Fibroblast of skin of left biceps (primary cell): ENCODE measurements at places on chromosomes 12 and 14.

DNA sequence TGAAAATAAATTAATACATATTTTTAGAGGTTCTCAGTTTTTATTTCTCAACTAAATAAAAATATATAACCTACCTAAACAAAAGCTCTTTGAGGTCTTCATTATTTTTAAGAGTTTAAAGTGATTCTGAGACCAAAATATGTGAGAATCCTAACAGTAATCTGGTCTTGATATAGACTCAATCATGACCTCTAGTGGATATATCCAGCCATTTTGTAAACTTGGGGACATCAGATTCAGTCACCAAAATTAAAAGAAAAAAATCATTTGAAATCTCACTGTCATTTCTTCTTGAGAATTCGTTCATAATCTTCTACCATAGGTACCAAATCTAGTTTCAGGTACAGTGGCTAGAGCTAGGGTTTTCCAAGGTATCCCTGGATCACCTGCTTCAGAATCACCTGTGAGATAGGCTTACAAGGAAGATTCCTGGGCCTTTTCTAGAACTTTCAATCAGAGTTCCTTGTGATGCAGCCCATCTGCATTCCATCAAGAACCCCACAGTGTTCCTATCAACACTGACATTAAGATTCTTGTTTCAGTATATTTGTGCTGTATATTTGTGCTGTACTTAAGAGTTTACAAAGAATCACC, 214.9 kb downstream of the ADAMTS20 start:
- no peak for DNase-seq

DNA sequence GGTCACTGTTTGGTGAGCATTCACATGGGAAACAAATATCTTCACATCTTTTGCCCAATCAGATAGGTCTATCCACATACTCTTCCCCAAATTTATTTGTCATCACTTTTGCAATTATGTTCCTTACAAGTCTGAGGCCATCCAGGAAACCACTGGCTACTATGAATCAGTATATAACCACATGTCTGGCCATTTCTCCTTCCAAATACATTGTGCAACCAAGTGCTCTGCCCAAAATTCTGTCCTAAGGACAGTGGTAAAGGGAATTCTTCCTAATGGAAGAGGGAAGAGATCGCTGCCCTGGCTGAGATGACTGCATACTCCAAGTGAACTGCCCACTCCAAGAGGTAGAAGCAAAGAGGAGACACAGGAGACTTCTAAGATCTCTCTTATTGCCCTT, 148.9 kb upstream of the MAX start:
- DNase-seq = peak; percentile 89

DNA sequence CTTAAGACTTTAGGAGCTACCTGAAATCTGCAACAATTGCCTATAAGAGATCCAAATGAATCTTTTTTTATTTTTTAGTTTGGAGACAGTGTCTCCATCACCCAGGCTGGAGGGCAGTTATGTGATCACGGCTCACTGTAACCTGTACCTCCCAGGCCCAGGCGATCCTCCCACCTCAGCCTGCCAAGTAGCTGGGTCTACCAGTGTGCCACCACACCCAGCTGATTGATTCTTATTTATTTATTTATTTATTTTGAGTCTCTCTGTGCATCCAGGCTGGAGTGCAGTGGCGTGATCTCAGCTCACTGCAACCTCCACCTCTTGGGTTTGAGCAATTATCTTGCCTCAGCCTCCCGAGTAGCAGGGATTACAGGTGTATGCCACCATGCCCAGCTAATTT, 26.1 kb downstream of the STK38L start:
- DNase-seq = no peak

DNA sequence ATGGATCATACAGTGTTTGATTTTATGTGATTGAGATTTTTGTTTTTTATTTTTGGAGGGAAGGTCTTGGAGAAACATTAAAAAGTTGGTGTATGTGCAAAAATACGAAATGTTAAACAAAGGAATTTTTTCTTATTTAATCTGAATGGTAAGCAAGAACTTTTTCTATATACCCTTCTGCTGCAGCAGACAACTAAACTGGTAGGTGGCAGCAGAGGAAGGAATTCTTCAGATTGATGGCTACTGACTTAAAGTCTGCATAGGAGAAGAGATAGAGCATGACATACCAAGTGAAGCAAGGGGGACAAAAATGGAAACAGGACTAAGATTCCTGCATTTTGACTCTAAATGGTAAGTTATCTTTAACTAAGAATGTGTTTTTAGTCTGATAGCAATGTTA, 42.0 kb upstream of the A2ML1 start:
- peak; percentile 2 for DNase-seq

DNA sequence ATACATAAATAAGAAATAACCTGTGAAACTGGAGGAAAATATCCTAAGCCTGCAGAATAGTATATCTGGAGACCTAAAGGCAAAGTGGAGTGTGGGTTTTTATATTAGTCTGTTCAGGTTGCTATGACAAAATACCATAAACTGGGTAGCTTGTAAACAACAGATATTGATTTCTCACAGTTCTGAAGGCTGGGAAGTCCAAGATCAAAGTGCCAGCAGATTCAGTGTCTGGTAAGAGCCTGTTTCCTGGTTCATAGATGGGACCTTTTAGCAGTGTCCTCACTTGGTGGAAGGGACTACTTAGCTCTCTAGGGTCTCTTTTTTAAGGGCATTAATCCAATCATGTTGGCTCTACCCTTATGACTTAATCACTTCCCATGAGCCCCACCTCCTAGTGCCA, 25.4 kb upstream of the NEDD1 start:
- DNase-seq = no peak

DNA sequence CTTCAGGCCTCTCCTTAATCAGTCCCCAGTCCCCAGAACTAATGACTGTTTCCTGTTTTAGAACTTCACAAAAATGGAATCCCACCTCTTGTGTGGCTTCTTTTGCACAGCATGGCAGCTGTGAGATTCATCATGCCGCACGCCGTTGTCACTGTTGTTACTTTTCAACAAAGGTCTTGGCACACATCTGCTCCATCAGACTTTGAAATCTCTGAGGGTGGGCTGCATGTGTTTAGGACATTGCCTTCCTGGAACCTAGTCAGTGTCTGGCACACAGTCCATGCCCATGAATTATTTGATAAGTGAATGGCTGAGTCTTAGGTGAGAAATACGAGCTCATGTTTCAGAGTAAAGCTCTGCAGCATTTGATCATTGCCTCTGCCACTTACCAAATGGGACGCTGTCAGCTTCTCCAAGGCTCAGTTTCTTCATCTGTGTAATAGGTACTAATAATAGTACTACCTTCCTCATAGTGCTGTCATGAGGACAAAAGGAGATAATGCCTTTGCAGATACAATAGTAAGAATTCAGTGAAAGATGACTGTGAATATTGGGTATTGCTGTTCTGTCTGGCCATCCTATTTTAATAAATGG, 90.4 kb downstream of the SRRM4 start:
- DNase-seq = no peak
